8988T (cell line): ENCODE measurements at places on chromosomes 12 and 14.

GRCh38 chr12:20055856-20056255 is 312.5 kb upstream of the PDE3A start:
- no peak for DNase-seq

- no peak for DNase-seq
Observed at GRCh38 chr12:51722431-51722830, 126.1 kb downstream of the FIGNL2 start.

DNA sequence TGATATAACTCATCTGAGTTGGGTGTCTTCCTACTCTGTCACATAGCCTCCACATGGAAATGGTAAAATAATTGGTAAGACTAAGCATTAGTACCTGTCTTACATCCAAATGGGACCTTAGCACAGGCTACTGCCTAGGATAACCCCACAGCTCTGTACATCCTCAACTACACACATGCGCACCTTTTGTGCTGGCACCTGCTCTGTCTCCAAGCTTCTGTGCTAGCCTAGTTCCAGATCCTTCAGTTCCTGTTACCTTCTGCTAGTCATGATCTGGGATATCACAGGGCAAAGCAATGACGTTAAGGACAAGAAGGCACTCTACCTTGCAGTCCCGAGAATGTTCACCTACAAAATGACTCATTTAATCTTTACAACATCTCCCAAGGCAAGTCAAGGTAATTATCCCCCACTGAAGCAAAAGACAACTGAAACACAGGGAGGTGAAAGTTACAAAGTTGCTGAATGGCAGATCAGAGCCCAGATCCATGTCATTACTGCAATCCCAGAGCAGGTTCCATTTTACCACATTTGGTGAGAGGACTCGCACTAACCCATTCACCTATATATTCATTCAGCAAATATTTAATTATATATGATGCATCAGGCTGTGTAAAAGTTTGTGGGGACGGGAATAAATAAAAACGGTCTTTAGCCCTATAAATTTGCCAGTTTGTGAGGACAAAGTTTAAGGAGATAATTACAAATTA is 61.7 kb downstream of the PPM1H start:
- DNase-seq: no peak

DNA sequence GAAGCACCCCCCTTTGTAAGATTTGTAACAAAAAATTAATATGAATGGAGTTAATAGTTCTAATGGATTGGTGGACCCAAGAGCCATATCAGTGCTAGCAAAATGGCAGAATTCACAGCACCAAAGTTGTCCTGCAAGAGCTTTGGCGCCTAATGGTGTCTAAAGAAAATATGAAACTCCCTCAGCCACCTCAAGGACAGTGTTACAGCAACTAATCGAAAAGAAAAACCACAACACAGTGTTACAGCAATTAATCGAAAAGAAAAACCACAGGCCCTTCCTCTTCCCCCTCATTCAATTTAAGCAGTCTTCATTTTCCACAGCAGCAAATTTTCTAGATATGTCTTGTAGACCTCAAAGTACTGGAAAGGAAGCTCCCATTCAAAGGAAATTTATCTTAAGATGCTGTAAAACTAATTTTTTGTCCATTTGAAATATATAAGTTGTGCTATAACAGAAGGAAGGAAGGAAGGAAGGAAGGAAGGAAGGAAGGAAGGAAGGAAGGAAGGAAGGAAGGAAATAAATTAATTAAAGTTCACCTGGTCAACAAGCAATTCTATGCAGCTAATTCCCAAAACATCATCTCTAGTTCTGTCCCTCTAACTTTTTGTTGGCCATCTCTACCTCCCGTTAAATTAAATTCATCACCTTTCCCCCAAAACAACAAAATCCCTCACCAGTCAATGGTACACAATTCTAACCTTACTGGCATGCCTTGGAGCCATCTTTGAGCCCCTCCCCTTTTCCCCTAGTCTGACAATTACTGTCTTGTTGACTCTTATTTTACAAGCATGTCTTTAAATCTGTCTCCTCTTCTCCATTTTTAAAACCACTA is 17.4 kb downstream of the LRP6 start:
- no peak for DNase-seq

- DNase-seq: no peak
Observed at GRCh38 chr12:34218193-34219045, 196.1 kb downstream of the ALG10 start.

DNA sequence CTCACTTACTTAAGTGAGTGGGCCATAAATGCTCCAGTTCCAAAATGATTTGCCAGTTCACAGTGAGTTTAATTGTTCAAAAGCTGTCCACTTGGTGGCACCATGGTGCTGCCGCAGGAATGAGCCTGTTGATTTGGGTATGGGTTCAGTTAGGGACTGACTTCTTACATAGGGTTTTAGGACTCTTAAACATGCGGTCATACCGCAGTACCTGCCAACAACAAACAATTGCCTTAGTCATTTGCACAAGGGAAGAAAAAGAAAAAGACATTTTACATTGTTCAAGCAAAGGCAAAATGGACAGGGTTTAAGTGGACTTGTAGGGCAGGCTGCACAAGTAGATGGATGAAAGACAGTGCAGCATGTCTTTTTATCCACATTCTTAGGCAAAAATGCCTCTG is 80.0 kb upstream of the DBX2 start:
- DNase-seq: no peak

DNA sequence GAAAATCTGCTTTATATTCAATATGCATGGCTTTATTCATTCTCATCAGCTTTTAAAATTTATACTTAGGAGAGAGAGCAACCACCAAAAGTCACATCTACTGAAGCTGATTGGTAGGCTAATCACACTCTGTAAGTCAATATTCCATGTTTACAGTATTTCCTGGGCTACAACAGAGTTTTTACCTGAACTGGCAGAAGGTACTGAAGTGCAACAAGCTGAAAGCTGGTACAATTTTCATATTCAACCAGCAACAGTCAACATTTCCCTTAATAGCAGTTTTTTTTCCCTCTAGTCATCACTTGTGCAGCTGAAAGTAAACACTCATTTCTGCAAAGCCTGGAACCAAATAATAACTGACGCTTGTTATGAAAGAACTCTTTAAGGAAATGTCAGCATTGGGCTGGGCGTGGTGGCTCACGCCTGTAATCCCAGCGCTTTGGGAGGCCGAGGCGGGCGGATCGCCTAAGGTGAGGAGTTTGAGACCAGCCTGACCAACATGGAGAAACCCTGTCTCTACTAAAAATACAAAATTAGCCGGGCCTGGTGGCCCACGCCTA is 12.9 kb downstream of the BRAP start:
- no peak for DNase-seq

DNA sequence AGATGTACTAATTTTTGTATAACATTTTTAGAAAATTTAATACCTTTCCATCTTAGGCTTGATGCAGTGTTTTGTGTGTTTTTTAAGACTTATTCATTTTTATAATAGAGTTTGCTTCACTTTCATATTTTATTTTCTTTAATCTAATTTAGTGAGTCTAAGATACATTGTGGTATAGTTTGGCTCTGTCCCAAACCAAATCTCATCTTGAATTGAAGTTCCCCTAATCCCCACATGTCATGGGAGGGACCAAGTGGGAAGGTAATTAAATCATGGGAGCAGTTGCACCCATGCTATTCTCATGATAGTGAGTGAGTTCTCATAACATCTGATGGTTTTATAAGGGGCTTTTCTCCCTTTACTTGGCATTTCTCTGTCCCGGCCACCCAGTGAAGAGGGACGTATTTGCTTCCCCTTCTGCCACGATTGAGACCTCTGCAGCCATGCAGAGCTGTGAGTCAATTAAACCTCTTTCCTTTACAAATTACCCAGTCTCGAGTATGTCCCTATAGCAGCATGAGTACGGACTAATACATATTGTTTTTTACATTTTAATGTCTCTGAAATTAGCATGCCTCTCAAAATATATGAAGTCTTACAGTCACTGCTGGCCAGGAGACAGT is 34.9 kb downstream of the GABARAPL1 start:
- no peak for DNase-seq

GRCh38 chr12:107685360-107686248 is at the start of gene PWP1:
Gene PWP1, plus strand, starts transcription at chr12:107685799. Its CDS starts 101 bp downstream, at chr12:107685900.
- peak; percentile 85 for DNase-seq

DNA sequence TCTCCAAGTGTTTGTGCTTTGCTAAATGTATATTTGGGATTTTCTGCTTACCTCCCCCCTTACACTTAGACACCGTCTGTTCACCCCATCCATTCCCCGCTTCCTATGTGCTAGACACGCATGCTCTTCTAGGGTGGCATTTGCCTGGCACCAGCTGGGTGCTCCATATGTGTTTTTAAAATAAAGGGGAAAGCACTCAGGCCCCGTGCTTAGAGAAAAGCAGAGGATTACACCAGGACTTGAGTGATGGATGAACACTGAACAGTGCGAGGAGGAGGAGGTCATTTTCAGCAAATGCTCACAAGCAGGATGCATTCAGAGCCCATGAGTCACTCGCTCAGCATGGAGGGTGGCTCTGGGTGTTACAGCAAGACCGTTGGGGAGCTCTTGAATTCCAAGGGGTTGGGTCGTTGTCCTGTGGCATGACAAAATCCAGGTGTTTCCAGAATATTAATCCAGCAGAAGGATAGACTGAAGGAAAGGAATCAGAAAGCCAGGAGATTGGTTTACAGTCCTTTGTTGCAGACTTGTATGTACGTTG is 2.9 kb upstream of the BDKRB1 start:
- DNase-seq: peak; percentile 62

DNA sequence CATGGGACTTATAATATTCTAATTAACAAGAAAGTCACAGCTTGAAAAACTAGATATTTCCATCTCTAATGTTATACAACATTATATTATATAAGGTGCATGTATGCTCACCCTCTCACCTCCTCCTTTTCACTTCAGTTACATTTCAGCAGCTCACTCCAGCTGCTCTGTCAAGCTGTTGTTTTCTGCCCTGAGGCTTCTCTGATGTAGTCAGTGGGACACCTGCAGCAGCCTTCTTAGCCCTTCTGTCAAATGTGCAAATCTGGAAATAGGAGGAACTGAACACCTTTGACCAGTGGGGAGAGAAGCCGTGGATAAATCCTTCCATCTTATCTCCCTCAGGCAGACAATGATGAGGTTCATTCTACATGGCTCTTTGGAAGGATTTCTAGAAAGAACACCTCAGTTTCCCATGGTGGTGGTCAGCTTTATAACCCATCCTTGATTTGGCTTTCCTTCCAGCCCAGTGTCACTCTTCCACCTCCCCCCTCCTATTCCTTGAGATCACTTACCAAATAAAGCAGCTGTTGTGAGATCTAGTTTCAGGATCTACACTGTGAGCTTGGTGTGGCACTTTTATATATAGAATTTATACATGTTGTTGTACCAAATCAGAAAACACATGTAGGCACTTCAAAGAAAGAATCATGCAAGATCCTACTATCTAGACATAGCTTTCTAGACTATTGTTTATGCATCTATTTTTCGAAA is 79.6 kb upstream of the STK38L start:
- no peak for DNase-seq

GRCh38 chr14:101823511-101824120 is 62.1 kb downstream of the PPP2R5C start:
- no peak for DNase-seq

GRCh38 chr12:98754095-98754494 is 109.0 kb downstream of the APAF1 start:
- no peak for DNase-seq

GRCh38 chr14:68819260-68819691 is 26.4 kb upstream of the ZFP36L1 start:
- no peak for DNase-seq

DNA sequence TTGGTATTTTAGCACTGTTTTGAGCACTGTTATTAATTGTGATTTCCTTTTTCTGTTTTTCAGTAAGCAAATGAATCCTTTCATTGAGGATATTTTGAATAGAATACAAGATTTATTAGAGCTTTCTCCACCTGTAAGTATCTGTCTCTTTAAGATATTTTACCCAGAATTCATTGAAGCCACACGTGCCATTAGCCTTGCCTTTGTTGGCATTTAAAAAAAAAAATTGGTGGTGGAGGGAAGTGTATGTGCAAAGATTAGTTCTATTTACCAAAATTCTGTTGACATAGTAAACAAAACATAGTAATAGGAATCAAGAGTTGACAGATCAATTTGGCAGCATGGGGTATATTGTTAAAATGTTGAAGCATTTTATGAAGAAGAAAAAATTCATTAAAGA is 23.8 kb downstream of the XPOT start:
- DNase-seq: no peak

DNA sequence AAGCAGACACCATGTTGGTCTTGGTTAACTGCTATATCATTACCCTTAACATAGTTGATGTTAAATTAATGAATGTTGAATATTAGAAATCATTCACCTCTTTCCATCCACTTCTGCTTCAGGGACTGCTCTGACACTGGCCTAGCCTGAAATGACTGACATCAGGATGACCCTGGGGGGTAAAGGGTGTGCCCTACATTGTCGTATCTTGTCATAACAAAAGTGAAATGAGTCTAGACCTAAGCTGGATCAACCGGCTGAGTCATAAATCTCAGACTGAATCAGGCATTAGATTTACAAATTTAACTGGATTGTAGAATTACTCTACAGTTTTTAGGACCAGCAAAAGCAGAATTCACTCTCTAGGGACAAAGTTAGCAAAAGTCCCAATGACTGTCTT is 35.3 kb downstream of the KICS2 start:
- no peak for DNase-seq

- DNase-seq: no peak
Observed at GRCh38 chr12:41186026-41186425, 2.1 kb upstream of the PDZRN4 start.

GRCh38 chr12:95185854-95186253 is 31.4 kb downstream of the FGD6 start:
- no peak for DNase-seq

DNA sequence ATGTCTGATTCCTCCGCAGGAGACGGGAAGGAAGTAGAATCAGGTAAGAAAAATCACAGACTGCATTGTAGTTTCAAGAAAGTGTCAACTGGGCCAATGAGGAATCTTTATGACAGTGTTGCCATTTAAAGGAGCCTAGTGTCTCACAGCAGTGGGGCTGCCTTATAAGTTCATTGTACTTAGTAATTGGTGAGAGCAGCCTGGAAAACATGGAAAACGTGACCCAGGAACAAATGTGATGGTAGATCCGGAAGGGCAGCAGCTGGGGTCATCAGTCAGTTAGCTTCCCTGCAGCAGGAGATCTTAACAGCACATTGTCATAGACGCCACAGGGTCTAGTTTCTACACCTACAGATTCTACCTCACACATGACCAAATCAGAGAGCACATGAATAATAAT is 630.0 kb upstream of the LMO3 start:
- no peak for DNase-seq

GRCh38 chr12:59486827-59487226 is 109.0 kb upstream of the SLC16A7 start:
- DNase-seq: no peak

- no peak for DNase-seq
Observed at GRCh38 chr12:58148405-58148804, 207.0 kb downstream of the ATP23 start.

GRCh38 chr12:26953447-26953846 is 15.2 kb downstream of the FGFR1OP2 start:
- no peak for DNase-seq

GRCh38 chr12:19191563-19191962 is 62.0 kb downstream of the PLEKHA5 start:
- no peak for DNase-seq

- no peak for DNase-seq
Observed at GRCh38 chr14:96125536-96125935, 79.1 kb upstream of the BDKRB2 start.

- no peak for DNase-seq
Observed at GRCh38 chr12:4133029-4133428, 140.5 kb upstream of the CCND2 start.
